ENCODE measurements at places on chromosomes 3 and 15.

DNA sequence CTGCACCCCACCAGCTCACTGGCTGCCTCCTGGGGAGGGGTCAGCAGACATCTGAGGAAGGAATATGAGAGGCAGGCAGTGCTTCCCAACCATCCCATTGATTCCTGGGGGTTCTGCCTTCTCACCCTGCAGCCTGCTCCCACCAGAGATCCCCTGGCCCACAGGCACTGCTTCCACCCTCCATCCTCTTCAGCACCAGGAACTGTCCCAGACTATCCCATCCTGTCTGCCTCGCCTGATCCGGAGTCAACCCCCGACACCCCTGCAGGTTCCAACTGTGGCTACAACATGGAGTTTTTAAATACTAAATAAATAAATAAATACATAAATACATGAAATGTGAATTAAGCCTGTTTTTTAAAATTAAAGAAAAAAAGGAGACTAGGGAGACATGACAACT, 43.6 kb downstream of the CACNA2D2 start:
- no peak for DNase-seq

GRCh38 chr15:72042054-72042453, 75.9 kb downstream of the MYO9A start:
- DNase-seq: no peak

- DNase-seq: no peak
Observed at GRCh38 chr3:70112751-70113150, 113.2 kb downstream of the SAMMSON start.

DNA sequence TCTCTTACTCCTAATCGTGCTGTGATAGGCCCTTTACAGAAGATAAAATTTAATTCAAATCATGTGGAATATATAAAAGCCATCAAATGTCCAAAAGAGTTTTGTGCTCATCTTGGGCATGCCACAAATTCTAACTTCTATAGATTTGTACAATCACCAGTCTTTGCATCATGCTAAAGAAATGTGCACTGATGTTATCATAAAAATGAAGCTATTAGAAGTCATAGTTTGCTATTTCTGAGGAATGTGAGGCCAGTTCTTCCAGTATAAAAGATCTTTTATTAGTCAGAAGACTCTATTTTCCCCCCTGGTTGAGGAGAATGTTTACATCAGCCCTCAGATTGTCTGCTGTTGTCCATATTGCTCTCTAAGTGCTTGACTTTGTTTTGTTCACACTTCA, 2.1 kb upstream of the ANXA2 start:
- no peak for DNase-seq

DNA sequence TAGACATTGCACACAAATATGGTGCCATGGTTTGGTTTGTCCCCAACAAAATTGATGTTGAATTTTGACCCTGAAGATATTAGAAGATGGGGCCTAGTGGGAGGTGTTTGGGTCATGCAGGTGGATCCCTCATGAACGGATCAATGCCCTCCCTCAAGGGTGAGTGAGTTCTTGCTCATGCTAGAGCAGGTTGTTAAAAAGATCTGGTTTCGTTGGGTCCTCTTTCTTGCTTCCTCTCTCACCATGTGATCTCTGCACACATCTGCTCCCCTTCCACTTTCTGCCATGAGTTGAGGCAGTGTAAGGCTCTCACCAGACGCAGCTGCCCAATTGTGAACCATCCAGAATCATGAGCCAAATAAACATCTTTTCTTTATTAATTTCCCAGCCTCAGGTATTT, 87.8 kb upstream of the MDFIC2 start:
- DNase-seq: no peak

GRCh38 chr3:58206406-58207011, 4.3 kb downstream of the DNASE1L3 start:
- DNase-seq: peak; percentile 41

DNA sequence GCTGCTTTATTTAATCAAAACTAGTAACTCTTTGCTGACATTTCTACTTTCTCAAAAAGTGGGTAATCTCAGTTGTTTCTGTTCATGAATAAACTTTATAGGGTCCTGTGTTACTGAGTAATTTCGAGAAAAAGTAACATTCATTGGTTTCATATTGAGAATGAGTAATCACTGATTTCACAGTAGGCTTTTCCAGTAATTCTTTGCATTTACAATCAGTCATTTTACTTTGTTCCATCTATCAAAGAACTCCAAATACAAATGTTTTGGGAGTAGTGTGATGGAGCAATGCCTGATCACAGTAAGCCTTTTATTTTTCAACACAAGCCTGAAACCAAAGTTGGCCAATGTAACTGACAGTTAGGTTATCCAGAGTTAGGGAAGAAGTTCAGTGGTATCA, 353.6 kb downstream of the ULK4 start:
- DNase-seq: no peak

GRCh38 chr3:80750637-80751036, 982.8 kb upstream of the ROBO1 start:
- no peak for DNase-seq

DNA sequence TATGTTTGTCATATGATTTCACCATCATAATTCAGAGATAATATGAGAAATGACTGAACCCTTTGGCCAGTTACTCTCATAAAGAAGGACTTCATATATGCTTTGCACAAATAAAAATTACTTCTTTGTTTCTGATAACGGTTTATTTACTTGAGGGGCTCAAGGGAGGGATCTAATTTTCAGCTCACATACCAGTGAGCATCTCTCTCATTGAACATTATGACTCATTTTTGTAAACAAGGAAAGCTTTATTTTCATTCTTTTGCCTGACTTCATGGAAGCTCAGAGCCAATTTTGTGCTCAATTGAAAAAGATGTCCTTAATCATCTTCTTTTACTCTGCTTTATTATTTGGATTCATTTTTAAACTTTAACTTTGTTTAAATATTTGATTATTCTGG, 5.8 kb downstream of the NLGN1 start:
- DNase-seq: no peak

GRCh38 chr3:120850381-120851295, 57.4 kb upstream of the STXBP5L start:
- DNase-seq: no peak

- no peak for DNase-seq
Observed at GRCh38 chr15:82641129-82641798, 5.9 kb downstream of the CPEB1 start.

DNA sequence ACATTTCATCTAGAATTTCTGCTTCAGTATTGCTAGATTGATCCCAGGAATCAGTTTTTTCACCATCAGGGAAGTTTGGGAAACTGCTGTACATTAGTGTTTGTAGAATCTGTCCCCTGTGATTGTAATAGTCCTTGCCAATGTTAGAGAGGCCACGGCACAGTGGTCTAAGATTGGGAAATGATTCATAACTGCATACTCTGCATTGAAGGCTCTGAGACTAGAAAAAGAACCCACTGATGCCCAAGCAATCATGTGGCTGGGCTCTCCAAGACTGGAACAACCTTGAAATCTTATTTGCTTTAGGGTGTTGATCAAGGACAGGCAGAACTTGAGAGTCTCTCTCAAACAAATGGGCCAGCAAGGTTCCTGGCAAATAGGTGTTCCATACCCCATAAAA, 245.6 kb upstream of the LRTM1 start:
- DNase-seq: no peak

- peak; percentile 37 for DNase-seq
Observed at GRCh38 chr15:81117136-81117535, 16.9 kb upstream of the CFAP161 start.

- no peak for DNase-seq
Observed at GRCh38 chr15:88619796-88620195, 1.3 kb upstream of the AEN start.

- DNase-seq: no peak
Observed at GRCh38 chr15:20271647-20272046, 270.0 kb downstream of the GOLGA6L6 start.

- DNase-seq: no peak
Observed at GRCh38 chr15:78752492-78753358, 58.5 kb downstream of the ADAMTS7 start.

DNA sequence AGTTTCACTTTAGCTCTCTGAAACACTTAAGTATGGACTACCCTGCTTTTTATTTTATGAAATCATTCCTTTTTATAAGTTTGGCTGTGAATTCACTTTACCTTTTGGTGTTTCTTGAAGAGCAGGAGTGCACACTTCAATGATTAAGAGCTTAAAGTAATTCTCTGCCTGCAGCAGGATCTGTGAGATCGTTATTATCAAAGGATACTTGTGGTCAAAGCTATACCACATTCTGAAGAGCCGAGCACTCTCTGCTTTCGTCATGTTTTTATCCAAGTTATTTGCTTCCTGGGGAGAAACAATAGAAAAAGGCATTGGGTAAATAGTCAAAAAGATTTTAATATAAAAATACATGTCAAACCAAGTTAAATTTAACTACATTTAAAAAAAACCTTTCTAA, 243.7 kb downstream of the CHST2 start:
- no peak for DNase-seq

DNA sequence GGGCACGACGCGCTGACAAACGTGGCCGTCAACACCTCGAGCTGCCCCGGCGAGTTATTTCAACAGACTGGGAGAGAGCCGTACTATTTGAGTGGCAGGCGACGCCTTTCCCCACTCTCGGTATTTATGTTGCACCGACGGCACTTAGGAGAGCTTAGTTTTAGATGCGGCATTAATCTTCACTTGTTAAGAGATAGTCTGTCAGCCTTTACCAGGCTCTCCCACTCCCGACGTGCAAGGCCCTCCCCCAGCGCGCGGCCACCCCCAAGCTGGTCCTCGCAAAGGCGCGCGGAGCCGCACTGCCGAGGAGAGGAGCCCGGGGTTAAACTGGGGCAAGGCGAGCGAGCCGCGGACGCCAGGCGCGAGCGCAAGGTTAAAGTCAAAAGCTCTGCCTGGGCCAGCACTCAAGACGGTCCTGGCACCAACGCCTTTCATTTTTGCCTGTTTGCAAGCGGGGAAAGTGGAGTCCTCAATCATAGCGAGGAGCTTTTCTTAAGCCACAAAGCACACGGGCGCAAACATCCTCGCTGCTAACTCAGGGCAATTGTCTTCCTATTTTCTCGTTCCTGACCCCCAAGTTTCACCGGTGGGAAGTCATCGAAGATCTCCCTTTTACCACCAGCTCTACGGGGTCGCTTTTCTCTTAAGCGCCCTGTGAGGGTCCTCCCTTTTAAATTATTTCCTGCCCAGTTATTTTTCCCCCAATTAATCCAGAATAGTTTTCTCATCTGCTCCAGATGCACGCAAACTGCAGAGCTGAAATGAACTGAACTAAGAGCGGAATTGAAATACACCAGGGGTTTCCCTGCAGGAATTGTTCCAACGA, 86.6 kb downstream of the NR2F2 start:
- DNase-seq: no peak

DNA sequence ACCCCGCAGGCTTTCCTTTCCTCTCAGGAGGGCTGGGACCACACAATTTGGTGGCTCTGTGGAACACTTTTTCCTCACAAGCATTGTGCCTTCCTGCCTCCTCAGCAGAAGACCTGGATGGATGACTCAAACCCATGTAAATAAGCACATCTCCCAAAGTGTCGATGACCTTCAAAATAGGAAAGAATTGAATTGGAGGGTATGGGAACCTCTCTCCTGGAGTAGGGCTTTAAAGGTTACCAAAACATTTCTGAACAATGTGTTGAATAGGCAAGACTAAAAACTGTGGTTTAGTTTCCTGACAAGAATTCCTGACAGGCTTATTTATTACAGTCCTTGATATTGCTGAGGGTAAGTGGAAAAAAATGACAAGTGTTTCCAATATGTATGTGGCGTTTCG, 118.2 kb downstream of the ALDH1A2 start:
- no peak for DNase-seq

GRCh38 chr15:94098921-94099573, 132.3 kb upstream of the MCTP2 start:
- no peak for DNase-seq

DNA sequence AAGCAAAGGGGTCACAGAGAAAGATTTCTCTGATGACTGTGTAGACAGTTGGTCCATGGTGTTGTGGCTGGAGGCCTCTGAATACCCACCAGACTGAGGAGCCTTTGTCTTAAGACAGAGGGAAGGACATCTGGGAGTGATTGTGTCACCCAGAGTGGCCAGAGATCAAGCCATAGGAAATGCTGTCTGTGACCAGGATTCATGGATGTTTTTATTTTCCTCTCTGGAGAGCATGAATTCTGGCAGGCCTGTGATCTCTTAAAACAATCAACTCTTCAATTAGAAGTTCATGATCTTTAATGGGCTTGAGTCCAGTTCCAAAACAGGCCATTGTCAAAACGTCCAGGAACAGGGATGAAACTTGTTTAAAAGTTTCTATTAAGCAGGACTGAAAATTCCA, 198.9 kb upstream of the CTDSPL start:
- DNase-seq: no peak
